ENCODE measurements at places on chromosomes 4 and X.

DNA sequence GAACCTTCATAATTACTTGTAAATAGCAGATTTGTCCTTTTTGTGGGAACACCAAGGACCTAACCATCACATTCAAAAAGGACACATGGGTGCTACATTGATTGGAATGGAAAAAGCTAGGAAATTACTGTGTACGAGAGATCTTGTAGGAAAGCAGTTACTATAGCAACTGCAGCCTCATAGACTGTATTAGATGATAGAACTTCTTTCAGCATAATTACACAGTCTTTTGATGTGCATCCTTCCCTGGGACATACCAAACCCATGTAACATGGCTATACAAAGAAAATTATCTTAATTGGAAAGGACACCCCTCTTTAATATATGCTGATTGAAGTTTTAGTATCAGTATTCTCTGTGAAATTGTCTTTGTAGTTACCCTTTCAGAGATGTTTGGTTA, 130.7 kb upstream of the CTSO start:
- no peak for DNase-seq

DNA sequence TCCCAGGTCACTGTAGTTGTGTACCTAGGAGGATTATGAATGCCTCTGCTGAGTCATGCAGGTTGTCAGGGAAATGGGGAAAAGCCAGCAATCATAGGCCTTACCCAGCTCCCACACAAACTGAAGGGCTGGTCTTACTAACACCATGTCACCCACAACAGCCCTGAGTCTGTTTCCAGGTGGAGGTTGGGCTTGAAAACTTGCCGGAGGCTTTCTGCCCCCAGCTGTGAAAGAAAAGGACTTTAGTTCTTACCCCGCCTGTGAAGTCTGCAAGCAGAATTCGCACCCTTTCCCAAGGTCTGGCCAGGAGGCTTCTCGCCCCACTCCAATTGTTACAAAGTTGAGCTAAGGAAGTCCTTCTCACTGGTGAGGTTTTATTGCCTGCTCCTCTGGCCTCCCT, 143.9 kb downstream of the RPS6KA6 start:
- DNase-seq, result no peak

DNA sequence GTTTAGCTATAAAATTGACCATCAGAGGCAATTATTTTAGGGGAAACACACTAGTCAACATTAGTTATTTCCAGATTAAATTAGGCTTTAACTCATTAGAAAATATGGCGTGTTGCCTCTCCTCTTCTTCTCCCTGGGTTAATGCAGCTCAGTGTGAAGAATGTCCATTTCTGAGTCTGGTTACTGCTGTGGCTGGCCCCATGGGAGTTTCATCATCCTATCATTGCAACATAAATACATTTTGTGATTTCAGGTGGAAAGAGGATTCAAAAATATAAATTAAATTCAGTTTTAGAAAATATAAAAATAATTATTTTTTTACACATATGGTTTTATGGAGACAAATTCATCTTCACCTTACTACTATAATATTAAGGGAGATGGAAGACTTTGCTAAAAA, 288.5 kb upstream of the ARSJ start:
- DNase-seq, result no peak

GRCh38 chr4:101008503-101008902, 338.8 kb downstream of the PPP3CA start:
- no peak for DNase-seq

DNA sequence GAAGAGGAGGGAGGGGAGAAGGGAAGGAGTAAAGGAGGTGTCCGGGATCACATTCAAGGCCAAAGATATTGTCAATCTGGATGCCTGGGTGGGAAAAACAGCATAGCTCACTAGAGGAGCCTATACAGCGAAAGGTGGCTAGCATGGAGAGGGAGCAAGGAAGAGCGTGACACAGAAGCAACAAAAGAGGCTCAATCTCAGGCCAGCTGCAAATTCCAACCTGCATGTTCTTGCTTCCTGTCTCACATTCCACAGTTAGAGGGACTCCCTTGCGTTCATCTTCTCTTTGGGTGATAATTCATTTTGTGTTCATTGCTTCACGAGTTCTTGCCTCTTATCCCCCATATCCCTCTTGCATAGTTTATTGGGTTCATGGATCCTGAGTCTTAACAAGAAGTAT, 3.0 kb upstream of the CLNK start:
- DNase-seq, result no peak

GRCh38 chr4:128322986-128323385, 35.4 kb upstream of the PGRMC2 start:
- no peak for DNase-seq

GRCh38 chr4:164959896-164960295, 17.6 kb downstream of the TRIM61 start:
- no peak for DNase-seq

DNA sequence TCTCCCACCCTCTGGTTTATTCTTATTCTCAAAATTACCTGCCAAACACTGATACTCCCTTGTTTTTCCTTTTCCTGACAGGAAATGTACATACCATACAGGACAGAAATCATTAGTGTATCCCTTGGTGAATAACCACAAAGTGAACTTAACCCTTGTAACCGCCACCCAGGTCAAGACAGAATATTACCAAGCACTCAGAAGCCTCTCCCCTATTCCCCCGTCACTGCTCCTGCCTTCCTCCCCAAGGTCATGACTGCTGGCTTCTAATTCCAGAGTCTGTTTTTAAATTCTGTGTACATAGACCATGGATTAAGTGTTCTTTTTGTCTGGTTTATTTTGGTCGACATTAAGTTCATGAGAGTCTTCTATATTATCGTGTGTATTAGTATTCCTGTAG, 37.7 kb downstream of the HTT start:
- DNase-seq, result no peak

- DNase-seq, result no peak
Measured at GRCh38 chrX:115960440-115961084, 210.0 kb upstream of the AGTR2 start.

- peak; percentile 84 for DNase-seq
Measured at GRCh38 chr4:113761620-113762185, at the start of gene CAMK2D. Gene CAMK2D (minus strand): TSS chr4:113761738. CDS start chr4:113761068, 670 bp downstream.

- DNase-seq, result no peak
Measured at GRCh38 chr4:187422655-187423054, 572.9 kb upstream of the ZFP42 start.

DNA sequence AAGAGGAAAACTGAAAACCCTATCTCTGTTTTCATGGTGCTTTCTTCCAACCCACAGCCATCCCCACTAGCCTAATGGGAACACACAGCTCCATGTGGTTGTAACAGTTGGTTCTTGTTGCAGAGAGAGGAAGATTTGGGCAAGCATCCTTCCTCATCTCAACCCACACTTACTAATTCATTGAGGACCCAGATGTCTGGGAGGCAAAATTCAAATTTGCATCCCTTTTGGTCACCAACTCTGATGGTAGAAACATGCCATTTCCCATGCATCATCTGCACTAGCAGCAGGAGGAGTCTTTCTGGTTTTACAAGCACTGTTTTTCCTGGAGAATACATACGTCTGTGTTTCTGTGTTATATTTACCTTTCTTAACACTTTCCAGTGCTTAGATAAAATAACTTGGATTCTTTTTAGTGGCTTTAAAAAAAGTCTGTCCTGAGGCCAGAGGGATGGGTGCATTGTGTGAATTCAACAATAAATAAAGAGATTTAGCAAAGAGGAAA, 301.0 kb downstream of the KCTD8 start:
- no peak for DNase-seq
